ENCODE measurements at places on chromosomes 3 and 15.

DNA sequence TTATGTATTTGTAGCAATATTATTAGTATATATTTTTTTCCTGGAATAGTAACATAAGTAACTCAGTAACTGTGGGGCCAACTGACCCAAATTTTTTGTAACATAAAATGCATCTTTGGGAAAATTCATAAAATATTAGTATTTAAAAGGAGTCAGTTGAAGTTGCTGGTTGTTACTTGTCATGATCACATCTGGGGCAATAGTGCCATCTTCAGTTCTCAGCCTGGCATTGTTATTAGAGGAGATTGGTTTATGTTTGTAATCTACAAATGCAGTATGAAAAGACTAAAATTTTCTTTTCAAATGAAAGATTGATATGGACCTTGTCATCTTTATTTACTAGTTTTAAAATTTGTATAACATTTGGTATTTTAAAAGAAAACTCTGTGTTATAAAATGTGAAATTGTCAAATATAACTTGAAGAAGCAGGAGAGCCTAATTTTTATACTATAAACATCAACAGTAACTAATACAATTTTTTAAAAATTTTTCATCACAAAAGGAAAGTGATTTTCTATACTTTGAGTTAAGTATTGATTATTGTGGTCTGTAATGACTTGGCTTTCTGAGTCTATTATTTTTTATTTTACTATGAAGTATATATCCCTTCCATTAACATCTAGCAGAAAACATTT lies 38.8 kb upstream of the MLF1 start:
- no peak for DNase-seq

- DNase-seq = no peak
These were observed 145.4 kb upstream of the PROK2 start for GRCh38 chr3:71930056-71930991.

DNA sequence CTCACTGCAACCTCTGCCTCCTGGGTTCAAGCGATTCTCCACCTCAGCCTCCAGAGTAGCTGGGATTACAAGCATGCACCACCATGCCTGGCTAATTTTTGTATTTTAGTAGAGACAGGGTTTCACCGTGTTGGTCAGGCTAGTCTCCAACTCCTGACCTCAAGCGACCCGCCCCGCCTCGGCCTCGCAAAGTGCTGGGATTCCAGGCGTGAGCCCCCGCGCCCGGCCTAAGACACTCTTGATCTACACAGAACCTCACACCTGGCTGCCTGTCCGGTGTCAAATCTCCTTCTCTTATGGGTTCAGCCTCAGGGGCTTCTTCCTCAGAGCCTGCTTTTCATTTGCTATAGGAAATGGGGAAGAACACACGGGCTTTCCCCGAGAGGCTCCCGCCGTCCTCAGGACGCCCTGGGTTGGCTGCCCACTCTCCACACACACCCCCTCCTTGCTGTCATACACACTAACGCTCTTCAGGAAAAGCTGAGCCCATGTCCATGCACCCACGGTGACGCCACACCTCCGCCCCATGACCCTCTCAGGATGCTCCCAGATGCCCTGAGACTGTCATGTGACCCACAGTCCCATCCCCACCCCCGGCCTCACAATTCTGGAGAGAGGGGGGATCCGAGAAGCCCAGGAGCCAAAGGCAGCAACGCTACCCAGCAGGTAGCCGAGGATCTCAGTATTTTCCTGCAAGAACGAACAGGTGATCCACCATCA lies 10.4 kb downstream of the TMEM44 start:
- no peak for DNase-seq

DNA sequence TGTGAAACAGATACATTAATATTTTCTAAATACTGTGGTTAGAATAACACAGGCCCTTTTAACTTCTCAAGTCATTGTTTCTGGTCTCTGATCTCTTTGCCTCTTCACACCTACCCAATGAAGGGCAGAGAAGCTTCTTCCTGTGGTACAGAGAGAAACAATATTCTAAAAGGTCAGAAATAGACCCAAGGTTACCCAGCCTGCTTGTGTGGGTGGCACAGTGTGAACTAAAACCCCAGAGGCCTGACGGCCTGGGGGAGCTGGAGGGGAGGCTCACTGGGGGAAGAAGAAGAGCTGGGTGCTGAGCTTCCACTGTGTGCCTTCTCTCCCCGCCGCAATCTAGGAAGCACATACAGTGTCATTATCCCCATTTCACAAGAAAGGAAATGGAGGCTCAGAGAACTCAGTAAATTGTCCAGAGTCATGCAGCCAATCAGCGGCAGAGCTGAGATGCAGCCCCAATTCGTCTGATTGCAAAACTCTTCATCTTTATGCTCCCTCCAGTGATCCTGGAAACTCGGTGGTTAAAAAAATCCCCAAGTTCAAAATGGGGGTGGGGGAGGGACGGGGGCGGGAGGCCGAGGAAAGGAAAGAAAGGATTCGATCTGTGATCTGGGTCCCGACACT lies 64.1 kb upstream of the HEG1 start:
- no peak for DNase-seq

DNA sequence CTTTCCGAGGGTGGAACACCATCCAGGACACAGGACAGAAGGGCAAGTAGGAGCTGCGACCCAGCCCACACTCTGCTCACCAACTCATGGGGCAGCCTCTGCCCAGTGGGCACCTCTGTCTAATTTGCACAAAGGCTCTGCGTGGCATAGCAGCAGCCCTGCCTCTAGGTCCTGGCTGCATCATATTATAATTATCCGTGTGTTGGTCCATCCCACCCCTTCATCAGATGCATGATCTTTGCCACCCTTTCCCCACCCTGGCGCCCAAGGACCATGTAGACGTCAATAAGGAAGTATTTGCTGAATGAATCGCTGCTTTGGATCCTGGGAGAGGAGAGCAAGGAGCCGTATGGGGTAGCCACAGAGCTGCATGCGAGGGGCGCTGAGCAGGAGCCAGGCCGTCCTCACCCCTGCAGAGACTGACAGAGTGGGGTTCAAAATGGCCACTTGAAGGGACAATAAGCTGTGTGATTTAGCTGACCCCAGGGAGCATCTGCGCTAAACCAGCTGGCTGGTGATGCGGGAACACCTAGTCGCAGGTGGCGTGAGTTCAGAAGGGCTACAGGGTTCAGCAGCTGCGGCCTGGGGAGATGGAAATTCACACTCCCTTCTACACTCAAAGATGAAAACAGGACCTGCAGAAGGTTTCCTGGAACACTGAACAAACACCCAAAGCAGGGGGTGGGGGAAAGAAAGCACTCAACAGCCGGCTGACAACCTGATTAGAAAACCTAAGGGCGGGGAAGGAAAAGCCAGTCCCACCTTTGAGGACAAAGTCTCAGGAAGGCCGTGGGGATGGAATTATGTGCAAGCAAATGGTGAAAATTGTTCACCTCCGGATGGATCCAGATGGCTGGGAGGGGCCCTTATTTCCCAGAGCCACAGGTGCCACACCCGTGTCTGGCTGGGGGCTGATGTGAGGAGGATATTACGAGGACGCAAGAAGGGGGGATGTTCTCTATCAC lies 6.4 kb downstream of the MGLL start:
- no peak for DNase-seq

GRCh38 chr3:48301800-48302166 lies 31.7 kb downstream of the SPINK8 start:
- DNase-seq = no peak

DNA sequence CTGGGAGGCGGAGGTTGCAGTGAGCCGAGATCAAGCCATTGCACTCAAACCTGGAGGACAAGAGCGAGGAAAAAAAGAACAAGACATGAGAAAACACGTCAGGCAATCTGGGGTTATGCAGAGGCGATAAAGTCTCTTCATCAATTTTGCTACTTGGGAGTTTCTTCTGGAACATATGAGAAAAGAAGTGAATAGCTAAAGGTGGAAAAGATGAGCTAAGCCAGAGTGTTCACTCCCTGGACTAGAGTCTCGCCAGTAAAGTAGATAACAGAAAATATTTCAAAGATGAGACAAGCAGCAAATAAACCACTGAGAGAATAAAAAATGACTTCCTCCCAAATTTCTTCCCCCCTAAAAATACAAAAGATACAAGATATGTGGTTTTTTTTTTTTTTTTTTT lies 188.4 kb upstream of the HES1 start:
- no peak for DNase-seq

DNA sequence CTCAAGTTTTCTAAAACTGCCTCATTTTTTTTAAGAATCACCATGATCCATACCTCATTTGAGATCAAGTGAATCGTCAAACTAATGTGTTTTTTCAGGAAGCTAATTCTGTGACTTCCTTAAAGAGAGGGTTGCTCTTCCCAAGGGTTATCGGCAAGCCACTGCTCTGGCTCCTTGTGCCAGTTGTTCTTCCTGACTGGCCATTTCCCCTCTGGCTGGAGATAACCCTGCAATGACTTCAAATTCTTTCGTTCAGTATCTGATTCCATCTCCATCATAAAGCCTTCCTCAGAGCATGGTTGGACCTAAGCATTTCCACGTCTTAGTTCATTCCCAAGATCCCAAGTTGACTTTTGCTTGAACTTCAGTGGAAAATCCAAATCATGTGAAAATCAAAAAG lies 167.1 kb downstream of the MECOM start:
- no peak for DNase-seq

GRCh38 chr3:139443186-139443585 lies 33.1 kb downstream of the RBP2 start:
- no peak for DNase-seq

All from activated effector memory CD4-positive, alpha-beta T cell treated with anti-CD3 and anti-CD28 coated beads, Interleukin-2, amount 50 U/mL, for 16 hours (primary cell).